ENCODE measurements at places on chromosomes 5 and 9. TPM values are rescaled to one million over a fixed set of nuclear protein-coding genes. Genes with fewer than 3 reads are reported as not detected.

KDM4C gene
- 36.6 TPM for total RNA-seq

PCDHB6 gene
- 0.28 TPM for total RNA-seq

ARHGEF28 gene
- 23.8 TPM for total RNA-seq

SLC25A2 gene
- total RNA-seq: 0.19 TPM

IL13 gene
- not detected for total RNA-seq
